ENCODE measurements at places on chromosomes 6 and 20.
A peak's percentile ranks its signal among the peaks of the same experiment; 100 is the strongest.

DNA sequence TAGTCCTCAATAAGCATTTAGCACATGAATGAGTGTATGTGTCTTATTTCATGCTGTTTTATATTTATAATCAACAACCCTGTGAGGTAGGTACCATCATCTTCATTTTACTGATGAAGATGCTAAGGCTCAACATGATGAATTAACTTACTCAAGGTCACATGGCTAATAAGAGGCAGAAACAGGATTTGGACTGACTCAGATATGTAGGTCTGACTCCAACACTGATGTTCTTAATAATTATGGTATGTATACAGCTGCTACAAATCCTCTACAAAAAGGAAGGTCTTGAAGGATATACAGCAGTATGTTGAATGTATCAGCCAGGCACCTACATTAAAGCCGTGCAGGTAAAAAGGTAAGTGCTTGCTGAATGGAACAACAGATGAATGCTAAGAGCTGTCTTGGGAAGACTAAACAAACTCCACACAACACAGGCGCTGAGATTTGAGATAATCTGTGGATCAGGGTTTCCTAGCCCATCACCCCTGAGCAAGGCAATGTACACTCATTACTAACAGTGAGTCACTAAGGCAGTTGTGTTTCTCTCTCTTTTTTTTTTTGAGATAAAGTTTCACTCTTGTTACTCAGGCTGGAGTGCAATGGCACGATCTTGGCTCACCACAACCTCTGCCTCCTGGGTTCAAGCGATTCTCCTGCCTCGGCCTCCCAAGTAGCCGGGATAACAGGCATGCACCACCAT lies 31.9 kb downstream of the TTI1 start:
- no peak for DNase-seq

DNA sequence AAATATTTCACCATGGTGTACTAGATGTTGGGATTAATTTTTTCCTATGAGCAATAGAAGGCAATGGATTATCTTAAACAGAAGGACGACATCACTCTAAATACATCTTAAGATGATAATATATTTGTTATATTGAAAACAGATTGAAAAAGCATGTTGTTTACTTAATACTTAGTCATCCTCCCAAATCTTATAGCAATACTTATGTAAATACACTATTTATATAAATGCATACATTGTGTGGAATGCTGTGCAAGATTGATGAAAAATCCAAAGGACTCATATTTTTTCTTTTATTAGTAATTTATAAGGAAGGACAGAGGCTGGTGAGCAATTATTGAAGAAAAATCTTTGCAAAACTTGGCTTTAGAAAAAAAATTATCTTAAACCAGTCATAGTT lies 593.5 kb downstream of the MMUT start:
- no peak for DNase-seq

DNA sequence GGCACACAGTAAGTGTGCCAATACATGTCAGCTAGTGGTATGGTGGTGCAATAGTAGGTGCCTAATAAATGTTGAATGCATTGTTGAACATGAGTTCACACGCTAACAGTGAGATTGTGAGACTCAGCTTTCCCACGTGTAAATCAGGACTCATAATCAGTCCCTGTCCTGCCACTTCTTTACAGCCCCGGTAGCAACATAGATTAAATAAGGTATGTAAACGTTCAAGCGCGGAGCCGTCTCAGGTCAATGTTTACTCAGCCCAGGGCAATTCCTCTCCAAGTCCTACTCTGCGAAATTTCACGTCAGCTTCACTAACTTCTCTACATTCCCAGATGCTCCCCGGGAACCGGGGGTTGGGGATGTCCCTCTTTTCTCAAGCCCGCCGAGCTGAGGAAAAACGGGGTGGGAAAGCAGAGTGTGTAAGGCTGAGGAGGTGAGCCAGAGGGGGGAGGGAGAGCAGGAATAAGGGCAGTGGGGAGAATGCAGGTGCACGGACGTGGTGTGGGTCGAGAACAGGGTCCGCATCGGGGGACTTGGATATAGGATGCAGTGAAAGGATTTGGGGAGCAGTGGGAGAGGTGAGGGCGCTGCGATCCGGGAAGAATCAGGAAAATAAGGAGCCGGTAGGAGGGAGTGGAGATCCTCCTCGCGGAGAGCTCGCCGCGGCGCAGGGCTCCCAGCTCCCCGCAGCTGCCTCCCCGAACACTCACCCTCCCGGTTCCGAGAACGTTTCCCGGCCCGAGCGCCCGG lies 544 bp upstream of the TP53INP2 start:
- DNase-seq, result no peak

DNA sequence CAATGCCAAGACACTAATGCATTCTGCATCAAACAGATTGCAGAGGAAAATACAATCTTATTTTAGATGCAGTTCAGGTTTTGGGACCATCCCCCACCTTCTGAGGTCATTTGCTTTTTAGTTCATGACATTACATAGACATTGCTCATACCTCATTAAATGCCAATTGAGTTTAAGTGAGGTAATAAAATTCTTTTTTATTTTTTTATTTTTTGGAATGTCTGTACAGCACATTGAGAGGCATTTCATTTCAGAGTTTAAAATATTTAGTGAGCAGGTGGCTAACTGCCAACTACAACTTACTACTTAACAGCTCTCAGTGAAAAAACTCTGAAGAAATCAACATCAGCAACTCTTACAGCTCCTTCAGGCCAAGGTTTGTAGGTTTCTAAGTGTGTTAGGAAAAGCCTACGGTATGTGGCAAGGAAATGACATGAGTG lies 482.2 kb upstream of the RNF217 start:
- DNase-seq, result no peak

GRCh38 chr6:20846602-20847028 lies 312.4 kb downstream of the CDKAL1 start:
- no peak for DNase-seq

DNA sequence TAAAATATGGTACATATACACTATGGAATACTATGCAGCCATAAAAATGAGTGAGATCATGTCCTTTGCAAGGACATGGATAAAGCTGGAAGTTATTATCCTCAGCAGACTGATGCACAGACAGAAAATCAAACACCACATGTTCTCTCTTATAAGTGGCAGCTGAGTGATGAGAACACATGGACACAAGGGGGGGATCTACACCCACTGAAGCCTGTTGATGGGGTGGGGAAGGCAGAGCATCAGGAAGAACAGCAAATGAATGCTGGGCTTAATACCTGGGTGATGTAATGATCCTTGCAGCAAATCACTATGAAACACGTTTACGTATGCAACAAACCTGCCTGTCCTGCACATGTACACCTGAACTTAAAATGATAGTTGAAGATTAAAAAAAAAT lies 71.3 kb downstream of the MANEA start:
- no peak for DNase-seq

DNA sequence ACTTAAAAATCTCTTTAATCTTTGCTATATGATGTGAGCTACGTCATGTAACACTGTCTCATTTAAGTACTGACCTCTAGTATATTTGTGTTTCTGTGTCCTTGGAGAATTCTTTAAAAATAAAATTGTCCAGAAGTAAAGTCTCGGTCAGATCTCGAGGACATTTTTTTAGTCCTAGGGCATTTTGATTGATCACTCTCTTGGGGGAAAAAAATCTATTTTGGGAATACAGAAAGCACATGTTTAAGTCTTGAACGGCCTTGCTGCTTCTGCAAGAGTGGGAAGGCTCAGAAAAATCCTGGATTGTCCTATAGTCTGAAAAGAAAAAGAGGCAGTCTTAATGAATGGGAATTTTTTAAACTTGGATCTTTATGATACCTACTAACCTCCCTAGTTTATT lies 234.3 kb downstream of the UTRN start:
- no peak for DNase-seq

DNA sequence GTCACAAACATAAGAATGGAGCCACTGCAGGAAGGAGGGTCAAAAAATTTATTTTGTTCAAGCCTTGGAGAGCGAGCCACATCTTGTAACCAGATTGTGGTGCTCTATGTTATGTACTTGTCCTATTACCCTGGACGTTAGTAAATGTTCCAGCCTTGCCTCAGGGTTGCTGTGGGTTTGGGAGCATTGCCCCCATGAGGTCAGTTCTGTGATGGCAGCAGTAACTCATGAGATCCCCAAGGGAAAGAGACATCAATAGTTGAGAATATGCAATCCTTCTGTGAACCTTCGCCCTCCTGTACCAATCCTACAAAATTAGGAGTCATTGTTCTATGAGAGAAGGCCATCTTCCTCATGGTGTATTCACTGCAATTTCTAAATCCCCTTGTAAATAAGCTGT lies 16.4 kb upstream of the CFAP206 start:
- no peak for DNase-seq

DNA sequence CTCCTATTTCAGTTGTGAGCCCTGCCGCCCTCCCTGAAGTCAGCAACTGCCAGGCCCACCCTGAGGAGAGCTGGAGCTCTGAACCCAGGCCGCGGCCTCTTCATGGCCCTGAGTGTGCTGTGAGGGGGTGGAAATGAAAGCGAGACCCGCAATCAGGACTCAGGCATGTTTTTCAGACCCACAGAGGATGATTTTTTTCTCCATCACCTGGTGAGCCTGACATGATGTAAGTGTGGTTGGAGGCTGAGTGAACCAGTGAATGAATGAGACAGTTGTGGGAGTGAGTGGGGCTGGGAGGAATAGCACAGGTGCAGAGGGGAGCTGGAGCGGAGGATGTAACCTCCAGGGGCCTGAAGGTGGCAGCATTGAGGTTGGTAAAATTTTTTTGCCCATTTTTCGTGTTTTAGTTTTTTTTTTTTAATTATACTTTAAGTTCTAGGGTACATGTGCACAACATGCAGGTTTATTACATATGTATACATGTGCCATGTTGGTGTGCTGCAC lies 18.3 kb downstream of the RAET1L start:
- DNase-seq, result peak; percentile 28

DNA sequence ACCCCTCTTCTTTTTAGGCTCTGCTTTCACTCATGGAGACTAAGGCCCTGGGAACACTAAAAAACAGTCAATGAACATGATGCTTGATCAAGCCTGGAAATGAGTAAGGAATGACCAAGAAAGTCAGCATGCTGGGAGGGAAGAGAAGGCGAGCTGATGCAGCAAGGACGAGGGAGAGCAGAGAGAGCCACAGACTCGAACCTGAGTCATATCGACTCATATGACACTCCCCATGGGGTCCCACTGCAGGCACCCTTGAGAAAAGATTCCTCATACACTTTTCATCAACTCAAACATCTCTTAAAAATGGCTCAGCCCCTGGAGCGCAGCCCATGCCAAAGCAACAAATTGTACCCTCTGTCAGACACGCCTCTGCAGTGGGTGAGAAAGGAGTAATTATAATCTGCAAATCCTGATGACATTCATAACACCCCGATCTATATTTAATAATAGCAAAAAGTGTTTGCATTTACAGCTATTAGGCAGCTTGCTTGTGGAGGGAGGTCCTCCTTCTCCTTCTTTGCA lies 127.2 kb downstream of the F13A1 start:
- no peak for DNase-seq

DNA sequence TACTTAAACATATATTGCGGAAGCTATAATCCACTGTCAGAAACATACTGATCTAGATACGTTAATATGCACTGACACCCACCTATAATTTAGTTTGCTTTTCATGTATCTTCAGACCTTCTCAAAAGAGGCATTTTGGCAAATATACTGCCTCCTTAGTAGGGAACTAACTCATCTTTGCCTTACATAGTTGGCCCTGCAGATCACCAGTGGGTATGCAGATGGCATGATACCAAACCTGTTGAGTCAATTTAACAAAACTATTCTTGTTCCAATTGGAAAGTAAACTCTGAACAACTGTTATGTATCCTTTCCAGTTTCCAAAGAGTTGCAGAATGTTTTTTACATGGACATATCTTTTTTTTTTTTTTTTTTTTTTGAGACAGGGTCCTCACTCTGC lies 35.6 kb upstream of the TBC1D20 start:
- no peak for DNase-seq

- DNase-seq, result no peak
Observed at GRCh38 chr6:110097443-110097842, 82.0 kb downstream of the WASF1 start.

- DNase-seq, result no peak
Observed at GRCh38 chr20:14711652-14712051, 374.2 kb upstream of the FLRT3 start.

DNA sequence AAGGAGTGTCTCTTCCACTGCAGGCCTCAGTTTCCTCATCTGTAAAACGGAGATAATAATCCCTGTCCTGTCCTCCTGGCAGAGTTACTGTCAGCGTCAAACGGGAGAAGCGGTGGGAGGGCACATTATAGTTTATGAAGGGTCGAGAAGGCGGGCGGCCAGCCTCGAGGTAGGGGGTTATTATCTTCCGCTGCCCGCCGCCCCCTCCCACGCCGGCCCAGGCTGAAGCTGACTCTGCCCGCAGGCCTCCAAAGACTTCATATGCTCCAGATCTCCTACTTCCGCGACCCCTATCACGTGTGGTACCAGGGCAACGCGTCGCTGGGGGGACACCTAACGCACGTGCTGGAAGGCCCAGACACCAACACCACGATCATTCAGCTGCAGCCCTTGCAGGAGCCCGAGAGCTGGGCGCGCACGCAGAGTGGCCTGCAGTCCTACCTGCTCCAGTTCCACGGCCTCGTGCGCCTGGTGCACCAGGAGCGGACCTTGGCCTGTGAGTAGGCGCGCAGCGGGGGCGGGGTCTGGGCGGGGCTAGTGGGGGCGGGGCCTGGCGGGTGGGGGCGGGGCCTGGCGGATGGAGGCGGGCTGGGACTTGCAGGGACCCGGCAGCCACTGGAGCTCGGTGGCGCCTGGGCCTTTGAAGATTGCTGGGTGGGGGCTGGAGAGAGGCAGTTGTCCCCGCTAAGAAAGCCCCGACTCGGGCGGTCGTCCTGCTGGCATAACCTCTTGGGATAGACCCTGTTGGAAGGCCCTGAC lies 2.8 kb downstream of the PROCR start:
- DNase-seq, result no peak

DNA sequence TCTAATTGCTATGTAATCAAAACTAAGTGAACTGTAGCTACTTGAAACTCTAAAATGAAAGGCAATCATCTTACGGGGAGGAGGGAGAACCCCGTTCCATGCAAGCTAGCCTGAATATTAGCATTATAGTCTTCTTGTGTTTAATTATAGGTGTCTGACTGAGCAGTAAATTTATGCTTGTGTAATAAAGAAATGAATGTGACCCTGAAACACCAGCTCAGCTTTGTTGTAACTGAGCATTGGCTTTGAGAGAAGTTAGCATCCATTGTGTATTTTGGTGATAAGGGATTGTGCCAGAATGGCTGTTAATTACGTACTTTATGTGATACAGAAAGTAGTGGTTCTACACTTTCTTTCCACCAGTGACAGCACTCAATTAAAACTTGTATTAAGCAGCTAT lies 86.9 kb downstream of the QKI start:
- DNase-seq, result no peak
